ENCODE measurements at places on chromosomes 2 and 18.

DNA sequence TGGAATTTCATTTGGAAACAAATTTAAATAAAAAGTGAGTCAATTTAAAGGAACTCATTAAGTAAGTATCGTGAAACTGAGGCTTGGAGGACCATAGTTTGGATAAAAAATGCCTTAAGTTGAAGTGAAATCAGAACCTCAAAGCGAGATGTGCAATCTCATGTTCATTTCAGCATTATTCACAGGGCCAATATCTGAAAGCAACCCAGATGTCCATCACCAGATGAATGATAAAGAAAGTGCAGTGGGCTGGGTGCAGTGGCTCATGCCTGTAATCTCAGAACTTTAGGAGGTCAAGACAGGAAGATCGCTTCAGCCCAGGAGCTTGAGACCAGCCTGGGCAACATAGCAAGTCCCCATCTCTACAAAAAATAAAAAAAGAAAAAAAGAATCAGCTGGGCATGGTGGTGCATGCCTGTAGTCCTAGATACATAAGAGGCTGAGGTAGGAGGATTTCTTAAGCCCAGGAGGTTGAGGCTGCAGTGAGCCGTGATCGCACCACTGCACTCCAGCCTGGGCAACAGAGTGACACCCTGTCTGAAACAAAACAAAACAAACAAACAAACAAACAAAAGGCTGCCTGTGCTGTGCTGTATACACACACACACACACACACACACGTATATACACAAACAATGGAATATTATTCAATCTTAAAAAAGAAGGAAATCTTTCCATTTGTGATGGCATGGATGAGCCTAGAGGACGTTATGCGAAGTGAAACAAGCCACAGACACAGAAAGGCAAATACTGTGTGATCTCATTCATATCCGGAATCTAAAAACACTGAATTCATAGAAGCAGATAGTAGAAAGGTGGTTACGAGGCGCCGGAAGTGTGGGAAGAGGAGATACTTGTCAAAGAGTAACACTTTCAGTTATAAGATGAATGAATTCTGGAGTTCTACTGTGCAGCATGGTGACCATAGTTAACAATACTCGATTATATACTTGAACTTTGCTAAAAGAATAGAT lies 14.5 kb downstream of the SH3RF3 start:
- peak; percentile 11 for DNase-seq

DNA sequence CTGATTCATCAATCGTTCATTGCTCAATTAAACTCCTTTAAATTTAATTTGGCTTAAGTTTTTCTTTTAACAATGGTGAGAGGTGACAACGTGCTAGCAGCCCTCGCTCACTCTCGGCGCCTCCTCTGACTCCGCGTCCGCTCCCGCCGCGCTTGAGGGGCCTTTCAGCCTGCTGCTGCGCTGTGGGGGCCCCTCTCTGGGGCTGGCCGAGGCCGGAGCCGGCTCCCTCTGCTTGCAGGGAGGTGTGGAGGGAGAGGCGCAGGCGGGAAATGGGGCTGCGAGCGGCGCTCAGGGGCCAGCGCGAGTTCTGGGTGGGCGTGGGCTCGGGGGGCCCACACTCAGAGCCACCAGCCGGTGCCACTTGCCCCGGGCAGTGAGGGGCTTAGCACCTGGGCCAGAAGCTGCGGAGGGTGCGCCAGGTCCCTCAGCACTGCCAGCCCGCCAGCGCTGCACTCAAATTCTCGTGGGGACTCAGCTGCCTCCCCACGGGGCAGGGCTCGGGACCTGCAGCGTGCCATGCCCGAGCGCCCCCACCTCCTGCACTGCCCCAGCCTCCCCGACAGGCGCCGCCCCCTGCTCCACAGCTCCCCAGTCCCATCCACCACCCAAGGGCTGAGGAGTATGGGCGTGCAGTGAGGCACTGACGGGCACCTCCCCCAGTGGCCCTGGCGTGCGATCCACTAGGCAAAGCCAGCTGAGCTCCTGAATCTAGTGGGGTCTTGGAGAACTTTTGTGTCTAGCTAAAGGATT lies 19.6 kb downstream of the ANKMY1 start:
- no peak for DNase-seq

GRCh38 chr18:24500217-24500616 lies 39.8 kb downstream of the HRH4 start:
- DNase-seq, result no peak

DNA sequence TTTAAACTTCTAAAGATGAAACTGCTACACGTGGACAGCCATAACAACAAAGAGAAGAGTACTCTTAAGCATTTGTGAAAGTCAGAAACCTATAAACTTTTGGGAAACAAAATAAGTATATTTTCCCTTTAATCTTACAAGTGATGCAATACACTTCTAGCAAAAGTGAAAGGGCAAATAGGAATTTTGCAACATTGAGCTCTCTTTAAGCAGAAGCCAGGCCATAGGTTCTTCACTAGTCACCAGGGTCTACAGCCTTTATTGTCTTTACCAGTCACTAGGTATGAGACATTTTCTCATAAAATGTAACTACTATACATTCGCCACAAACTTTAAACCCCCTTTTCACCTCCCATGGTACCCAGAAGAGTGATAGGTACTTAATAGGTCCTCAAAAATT lies 37.5 kb downstream of the SCN1A start:
- no peak for DNase-seq

DNA sequence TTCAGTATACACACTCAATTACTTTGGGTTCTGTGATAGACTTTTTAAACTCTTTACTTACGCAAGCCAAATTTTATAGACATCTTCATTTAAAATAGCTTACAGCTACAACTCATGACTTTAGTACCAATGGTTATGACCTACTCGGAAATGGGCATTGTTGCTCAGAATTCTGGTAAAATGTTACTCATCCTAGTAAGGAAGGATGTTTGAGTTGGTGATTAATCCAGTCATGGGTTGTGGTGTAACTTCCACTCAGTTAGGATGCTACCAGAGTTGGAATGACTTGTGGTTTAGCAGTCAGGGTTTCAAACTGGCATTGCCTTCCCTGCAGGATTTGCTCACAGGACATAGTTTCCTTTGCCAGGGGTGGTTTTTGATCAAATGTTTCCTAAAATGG lies 7.4 kb upstream of the NPC1 start:
- no peak for DNase-seq

- no peak for DNase-seq
Observed at GRCh38 chr2:133888621-133889219, 320.5 kb upstream of the NCKAP5 start.

GRCh38 chr2:241668354-241668753 lies 18.3 kb downstream of the DTYMK start:
- no peak for DNase-seq

DNA sequence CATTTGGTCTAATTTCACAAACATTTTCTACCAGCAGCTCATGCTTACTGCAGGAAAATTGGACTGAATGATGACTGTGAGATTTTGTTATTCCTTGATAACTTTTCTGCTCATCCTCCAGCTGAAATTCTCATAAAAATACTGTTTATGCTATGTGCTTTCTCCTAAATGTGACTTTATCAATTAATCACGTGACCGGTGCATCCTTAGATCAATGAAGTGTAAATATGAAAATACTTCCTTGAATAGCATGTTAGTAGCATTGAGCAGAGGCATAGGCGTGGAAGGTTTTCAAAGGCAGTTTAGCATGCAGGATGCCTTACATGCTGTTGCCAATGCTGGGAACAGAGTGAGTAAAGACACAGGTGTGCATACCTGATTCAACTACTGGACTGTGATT lies 1002.5 kb downstream of the CBLN2 start:
- no peak for DNase-seq

- DNase-seq, result no peak
Observed at GRCh38 chr2:240857039-240858008, 11.3 kb upstream of the AGXT start.

- no peak for DNase-seq
Observed at GRCh38 chr18:25594351-25594750, 242.4 kb upstream of the ZNF521 start.

DNA sequence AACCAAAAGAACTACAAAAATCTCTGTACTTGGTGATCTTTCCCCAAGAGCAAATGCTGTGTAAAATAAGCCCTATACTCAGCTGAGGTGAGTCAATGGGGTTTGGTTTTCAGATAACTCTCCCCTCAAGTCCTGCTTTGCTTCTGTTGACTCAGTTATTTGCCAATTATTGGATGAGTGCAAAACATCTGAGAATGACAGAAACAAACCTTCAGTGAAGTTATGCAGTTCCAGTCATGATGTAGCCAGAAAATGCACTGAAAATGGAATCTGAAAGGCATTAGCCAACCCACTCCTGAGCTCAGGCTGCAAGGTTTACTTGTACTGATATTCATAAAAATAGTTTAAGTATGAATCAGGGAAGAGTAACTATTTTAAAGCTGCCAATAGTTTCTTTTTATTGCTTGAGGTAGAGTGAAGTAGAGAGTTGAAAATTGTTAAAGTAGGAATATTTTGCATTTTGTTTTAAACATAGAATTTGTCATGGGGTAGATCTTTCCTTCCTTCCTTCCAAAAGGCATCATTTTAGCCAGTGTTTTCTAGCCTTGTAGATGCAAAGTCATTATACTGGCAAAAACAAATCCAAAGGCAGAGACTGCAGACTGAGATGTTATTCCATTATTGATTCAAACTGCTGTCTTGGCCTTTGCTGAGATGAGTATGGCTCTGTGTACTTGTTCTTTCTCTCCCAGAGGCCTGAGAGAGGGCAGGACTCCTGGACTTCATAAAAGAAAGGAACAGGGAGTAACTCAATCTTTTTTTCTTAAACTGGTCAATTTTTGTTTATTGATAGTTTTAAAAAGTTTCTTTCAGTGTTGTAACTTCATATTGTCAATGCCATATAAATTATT lies 215.3 kb downstream of the RND3 start:
- DNase-seq, result no peak

DNA sequence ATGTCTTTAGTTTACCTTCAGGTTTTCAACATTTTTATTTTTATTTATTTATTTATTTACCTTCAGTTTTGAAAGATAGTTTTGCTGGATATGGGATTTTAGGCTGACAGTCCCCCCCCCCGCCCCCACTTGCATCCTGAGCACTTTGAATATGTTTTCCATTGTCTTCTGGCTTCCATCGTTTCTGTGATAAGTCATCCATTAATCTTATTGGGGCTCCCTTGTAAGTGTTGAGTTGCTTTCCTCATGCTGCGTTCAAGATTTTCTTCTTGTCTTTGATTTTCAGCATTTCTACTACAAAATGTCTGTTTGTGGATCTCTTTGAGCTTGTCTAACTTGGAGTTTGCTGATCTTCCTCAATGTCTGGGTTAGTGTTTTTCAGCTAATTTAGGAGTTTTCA lies 19.4 kb upstream of the LDLRAD4 start:
- DNase-seq, result no peak

GRCh38 chr2:170887496-170887895 lies 41.6 kb upstream of the GORASP2 start:
- DNase-seq, result no peak

DNA sequence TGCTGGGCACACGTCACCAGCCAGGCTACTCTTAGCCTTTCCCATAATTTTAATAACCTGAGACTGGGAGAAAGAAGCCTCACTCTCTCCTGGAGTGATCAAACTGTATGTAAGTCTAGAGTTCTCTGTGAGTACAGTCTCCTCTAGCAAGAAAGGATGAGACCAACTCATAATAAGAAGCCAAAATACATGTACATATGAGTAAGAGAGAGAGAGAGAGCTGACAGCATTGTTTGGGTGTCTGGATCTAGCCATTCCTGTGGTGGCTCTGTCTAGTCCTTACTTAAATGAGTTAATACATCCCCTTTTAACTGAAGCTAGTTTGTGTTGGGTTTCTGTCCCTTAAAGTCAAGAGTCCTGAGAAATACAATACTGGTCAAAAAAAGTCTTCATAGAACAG lies 26.0 kb upstream of the ANXA4 start:
- DNase-seq, result no peak

DNA sequence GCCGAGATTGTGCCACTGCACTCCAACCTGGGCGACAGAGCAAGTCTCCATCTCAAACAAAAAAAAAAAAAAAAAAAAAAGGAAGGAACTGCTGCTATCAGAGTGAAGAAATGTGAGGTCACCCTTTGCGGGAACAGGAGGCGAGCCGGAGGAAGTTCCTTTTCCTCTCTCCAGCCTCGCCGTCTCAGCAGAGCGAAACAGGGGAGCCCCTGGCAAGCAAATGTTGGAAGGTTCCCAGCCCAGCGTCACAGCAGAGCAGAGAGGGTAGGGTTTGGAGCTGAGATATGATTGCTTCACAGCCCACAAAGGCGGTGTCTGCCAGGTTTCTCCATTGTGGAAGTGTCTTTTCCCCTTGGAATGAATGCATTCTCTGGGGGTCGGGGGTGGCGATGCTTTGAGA lies 28.5 kb downstream of the SLC20A1 start:
- DNase-seq, result no peak

GRCh38 chr2:57509189-57509588 lies 537.4 kb upstream of the VRK2 start:
- DNase-seq, result no peak

DNA sequence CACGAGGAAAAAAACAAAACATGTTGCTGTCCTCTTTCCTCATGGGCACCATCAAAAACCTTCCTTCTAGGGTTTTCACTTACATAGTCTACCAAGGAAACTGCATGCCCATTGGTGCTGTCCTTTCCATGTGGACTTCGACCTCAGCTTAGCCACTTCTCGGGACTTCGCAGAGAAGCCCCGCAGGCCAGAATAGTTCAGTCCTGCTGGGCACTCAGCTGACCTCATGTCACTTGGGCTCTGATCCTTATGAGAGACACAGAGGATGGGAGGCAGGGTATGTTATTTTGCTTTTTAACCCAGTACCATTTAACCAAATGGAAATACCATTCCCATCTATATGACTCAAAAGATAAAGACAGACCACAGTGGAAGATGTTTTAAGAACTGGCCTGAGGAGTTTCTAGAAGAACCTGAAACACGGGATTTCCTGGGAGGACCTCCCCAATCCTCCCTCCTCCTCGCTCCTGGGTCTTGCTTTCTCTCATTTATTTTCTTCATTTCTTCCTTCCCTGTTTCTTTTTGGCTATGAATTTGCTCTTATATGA lies 28.4 kb downstream of the AAK1 start:
- no peak for DNase-seq

GRCh38 chr2:225013425-225014365 lies 28.6 kb downstream of the DOCK10 start:
- DNase-seq, result no peak

- no peak for DNase-seq
Observed at GRCh38 chr2:174752403-174753037, 11.8 kb downstream of the CHRNA1 start.

DNA sequence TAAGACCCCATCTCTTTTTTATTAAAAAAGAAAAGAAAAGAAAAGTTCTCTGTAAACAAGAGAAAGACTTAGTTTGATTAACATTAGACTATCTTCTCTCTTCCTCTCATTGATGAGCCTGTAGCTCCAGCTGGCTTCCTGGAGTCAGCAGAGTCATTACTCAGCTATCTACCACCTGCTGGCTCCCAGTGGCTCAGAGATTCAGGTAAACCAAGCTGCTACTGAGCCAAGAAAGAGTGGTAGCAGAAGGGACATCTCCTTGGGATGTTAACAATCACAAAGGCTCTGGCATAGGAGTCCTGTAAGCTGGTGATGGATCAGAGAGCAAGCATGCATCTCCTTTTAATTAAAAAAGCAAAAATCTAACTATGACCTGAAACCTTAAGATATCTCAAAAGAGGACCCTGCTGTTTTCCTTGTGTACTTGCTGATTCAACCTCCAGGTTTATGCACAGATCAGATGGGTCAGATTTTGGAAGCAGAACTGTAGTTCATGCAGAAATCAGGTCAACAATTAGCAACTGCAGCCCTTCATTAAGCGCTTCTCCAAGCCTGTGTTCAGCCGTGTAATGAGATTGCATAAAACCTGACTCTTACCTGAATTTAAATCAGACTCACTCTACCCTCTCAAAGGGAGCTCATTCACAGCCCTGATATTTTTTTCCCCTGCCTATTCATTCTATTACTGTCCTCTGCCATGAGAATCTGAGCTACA lies 225.8 kb downstream of the RNF152 start:
- DNase-seq, result no peak

- DNase-seq, result no peak
Observed at GRCh38 chr2:8003462-8004075, 678.3 kb upstream of the ID2 start.
